ENCODE measurements at places on chromosomes 16 and 17.

GRCh38 chr17:12507026-12507595, 158.6 kb upstream of the MYOCD start:
- DNase-seq = no peak

DNA sequence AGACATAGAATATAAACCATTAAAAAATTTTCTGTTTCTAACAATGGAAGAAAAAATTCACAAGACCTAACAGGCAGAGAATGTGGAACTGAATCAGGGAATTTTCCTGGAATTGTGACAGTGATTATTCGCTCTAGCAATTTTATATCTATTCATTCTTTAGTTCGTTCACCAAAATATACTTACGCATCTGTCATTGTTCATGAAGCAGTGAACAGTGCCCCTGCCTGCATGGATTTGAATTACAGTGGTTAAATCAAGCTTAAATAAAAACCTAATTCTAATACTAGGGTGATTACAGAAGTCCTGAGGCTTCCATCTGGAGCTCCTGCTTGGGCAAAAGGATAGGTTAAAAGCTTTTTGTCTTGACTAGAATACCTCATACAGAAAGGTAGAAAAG, 48.6 kb downstream of the ABCA8 start:
- DNase-seq = no peak

GRCh38 chr17:16033729-16034349, 34.2 kb downstream of the TTC19 start:
- no peak for DNase-seq

DNA sequence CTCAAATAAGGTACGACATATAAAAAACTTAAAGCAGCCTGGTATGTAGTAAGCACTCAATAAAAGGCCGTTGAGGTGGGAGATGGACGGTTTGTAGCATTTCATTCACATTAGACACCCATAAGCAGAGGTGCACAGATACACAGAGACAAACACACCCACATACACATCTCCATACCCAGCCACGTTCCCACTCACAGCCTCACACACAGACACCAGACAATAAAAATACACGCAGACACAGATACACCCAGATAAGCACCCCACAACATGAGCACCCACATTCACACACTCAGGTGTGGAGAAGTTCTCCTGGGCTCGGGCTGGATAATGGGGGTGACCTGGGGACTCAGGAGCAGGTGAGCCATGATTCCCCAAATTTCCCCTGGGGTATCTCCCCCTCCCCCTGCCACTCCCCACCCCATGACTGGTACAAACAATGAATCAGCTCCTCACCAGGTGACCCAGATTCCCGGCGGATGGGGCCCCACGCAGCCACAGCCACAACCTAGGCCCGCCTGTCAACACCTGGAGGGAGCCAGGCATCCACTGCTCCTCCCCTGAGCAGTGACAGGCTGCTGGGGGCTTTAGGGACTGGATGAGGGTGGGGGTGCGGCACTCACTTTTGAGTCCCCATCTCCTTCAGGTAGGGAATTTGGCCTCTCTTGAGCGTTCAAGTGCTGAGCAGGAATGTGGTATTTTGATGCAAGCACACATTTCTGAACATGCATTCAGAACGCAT, 2.7 kb downstream of the DLX3 start:
- no peak for DNase-seq

GRCh38 chr16:48628359-48628985, 18.5 kb upstream of the N4BP1 start:
- DNase-seq = no peak

DNA sequence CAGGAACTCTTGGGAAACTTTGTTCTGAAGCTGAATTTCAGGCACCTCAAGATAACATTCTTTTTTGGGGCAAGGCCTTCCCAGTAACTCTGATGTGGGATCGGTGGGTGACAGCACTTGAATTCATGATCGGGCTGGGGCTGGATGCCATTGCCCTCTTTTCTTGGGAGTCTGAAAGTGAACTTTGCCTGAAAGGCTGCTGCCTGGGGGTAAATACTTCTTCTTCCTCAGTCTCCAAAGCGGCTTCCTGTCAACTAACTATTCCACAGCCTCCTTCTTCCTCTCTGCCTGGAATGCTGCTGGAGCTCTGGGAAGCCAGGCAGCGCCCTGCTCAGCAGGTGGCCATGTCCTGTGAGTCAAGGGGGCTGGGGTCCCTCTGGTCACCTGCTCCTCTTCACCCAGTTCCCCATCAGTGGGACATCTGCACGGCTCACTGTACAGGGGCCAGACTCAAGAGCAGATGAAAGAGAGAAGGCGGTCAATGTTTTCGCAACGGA, 79.5 kb downstream of the WIPI1 start:
- no peak for DNase-seq

- no peak for DNase-seq
Observed at GRCh38 chr17:77349976-77350830, 209.4 kb downstream of the SEC14L1 start.
